ENCODE measurements at places on chromosomes 6 and 20.

DNA sequence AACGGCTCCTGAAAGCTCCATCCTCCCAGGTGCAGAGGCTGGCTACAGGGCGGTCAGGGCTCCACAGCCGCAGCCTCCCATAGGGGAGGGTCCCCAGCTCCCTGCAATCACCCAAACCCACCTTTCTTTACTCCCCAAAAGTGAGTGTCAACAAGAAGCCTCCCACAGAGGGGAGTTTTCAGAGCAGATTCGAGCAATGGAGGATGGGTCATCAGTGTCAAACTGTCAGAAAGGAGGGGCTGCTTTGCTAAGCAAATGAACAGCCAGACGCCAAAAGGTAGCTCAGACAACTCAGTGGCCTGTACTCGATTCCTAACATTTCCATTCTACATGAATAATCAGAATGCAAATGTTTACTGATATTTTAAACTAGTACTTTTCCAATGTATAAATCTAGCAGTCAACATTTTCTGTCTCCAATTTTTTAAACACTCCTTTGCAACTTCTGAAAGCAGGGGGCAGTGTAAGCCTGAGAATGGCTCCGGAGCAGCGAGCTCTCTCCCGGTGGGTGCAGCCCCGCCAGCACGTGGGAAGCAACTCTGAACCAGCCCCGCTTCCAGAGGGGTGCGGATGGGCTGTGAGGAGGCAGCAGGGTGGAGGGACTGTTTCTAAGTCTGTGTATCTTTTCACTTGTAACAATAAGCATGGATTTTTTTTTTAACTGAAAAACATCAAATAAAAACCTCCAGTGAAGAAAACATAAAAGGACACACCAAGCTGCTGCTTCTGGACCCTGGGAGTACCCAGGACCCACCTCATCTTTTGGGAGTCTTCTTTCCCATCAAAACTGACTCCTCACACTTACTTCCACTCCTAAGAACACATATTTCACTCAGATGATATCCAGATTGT, 54.9 kb downstream of the TAF4 start:
- peak; percentile 58 for DNase-seq

DNA sequence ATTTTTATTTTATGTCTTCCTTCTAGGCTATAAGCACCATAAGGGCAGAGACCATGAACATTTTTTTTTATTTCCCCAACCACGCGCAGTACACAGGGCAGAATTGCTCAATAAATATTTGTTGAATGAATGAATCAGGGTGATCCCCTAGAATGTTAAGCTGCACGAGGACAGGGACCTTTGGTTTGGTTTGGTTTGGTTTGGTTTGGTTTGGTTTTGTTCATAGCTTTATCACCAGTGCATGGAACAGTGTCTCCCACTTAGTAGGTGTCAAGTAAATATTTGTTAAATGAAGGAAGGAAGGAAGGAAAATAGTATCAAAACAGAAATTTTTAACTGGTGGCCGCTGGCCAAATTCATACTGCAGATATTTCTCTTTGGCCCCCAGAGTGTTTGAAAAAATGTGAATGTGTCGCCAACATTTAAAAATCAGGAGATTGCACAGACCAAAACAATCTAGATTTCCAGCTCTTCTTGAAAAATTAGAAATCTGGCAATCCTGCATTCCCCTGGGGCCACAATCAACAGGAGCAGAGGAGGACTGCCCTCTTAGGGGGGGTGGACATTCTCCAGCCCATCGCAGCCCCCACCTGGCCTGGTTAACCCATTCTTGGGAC, 205.3 kb downstream of the EYA2 start:
- no peak for DNase-seq

- no peak for DNase-seq
Measured at GRCh38 chr20:11826334-11826733, 91.4 kb upstream of the BTBD3 start.

GRCh38 chr6:110951986-110952794, 6.3 kb upstream of the GTF3C6 start:
- DNase-seq: no peak

DNA sequence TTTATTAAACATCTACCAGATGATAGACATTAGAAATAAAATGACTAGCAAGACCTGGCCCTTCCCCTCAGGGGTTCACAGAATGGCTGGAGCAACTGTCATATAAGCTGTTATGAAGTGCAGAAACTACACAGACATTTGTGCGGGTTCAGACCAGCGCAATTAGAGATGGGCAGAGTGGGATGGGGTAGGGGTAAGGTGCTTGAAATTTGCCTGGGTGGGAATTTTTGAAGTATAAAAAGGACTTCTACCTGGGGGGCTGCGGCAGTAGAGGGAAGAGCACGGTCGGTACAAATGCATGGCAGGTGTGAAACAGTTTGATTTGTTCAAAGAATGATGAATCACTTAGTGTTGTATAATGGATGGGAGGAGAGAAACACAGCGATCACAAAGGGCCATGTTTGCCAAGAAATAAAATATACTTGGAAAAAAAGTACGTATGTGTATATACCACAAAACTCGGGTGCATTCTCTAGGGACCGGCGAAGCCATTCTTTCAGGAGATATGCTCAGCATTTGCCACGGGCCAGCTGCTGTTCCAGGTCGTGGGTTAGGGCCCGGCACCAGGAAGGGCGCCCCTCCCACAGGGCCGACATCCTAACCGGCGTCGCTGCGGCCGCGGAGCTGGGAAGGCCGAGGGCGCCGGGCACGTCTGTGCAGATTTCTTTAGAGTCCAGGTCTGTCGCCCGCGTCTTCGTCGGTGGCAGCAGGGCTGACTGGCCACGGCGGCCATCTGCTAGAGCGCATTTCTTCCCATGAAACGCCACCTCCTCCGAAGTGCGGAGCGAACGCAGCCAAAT, 809 bp upstream of the NOL7 start:
- DNase-seq: no peak

- no peak for DNase-seq
Measured at GRCh38 chr6:82030761-82031503, 216.6 kb downstream of the IBTK start.

DNA sequence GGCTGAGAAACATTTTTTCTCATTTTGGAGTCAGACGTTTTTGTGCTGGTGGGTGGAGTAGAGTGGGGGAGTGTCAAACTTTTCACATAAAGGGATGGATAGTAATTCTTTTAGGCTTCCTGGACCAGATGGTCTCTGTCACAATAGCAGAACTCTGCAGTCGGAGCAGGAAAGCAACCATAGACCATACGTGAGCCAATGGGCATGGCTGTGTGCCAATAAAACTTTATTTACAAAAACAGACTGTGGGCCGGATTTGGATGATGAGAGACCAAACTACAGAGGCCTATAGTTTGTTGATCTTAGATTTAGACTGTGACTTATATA, 70.8 kb upstream of the SLC22A23 start:
- DNase-seq: no peak

GRCh38 chr6:26521600-26522391, 16.4 kb upstream of the HMGN4 start:
- peak; percentile 55 for DNase-seq

- no peak for DNase-seq
Measured at GRCh38 chr6:167676000-167676665, 150.6 kb upstream of the AFDN start.

GRCh38 chr20:4141291-4142240, 126.2 kb upstream of the RNF24 start:
- DNase-seq: no peak

DNA sequence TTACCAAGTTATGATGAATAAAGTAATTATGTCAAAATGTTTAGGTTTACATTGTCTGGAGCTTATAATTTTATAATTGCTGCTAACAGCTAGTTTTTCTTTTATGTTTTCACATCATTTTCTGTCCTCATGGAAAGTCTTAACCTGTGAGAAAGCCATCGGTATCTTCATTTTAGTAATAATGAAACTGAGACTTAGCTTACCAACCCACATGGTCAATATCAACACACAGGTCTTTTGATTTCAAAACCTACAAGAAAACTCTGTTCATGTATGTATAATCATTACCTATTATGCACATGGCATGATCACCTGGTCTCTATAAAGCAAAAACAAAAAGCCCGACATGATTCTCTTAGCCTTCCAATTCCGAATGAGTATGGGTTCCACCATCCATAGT, 61.9 kb downstream of the KCNQ5 start:
- no peak for DNase-seq

DNA sequence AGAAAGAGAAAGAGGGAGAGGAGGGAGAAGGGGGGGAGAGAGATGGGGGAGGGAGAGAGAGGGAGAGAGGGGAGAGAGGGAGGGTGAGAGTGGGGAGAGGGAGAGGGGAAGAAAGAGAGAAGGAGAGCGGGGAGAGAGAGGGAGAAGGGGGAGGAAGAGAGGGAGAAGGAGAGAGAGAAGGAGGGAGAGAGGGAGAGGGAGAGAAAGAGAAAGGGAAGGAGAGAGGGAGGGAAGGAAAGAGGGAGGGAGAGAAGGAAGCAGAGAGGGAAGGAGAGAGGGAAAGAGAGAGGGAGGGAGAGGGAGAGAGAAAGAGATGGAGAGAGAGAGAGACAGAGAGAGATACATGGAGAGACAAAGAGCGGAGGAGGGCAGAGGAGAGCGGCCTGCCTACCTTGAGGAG, 23.8 kb downstream of the GATA5 start:
- no peak for DNase-seq

Measured in T-helper 9 cell (primary cell).